ENCODE measurements at places on chromosomes 11 and 22. TPM values are rescaled to one million over a fixed set of nuclear protein-coding genes. Genes with fewer than 3 reads are reported as not detected.

DNA sequence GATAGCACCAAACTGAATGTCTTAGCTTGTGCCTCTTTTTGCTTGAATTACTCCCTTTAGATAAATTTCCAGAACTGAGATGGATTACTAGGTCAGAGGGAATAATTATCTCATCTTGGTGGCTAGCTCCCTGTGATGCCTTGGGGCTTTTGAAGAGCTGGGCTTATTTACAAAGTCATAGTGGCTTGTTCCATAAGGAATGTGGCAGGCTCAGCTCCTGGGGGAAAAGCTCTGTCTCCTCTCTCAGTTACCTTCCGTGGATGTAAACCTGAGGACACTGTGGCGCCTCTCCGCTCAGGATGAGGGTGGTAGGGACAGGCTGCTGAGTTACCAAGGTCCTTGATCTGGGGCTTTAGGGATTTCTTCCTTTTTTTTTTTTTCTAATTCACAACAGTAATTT, 121.7 kb downstream of the PARVA start:
- no peak overlapping the region for H3K27ac ChIP-seq
- H3K4me3 ChIP-seq = no peak overlapping the region
- H3K27me3 ChIP-seq = no peaks in the 10 kb centered on the region
- H3K36me3 ChIP-seq = no peaks in the 10 kb centered on the region
- DNase-seq = no peak

GRCh38 chr11:42249401-42249800, 789.9 kb upstream of the LRRC4C start:
- no peak for DNase-seq
- H3K4me1 ChIP-seq = no peaks in the 10 kb centered on the region
- no peaks in the 10 kb centered on the region for H3K36me3 ChIP-seq
- no peak overlapping the region for H3K4me3 ChIP-seq
- H3K27ac ChIP-seq = no peak overlapping the region
- H3K27me3 ChIP-seq = no peaks in the 10 kb centered on the region

DNA sequence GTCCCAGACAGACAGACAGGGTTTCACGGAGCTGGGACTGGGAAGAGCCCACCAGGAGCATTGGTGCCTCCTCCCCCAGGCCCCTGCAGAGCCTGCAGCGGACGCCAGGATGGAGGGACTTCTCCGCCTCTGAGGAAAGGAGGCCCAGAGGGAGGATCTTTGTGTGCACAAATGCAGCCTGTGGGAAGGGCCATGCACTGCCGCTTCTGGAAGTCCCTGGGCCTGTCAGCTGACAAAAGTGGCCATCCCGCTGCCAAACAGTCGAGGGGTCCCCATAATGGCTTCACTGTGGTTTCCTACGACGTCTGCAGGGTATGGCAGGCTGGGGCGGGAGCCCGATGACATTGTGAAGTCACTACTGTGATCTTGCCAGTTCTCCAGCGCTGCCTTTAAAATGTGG, 73.8 kb downstream of the TP53I11 start:
- no peaks in the 10 kb centered on the region for H3K4me1 ChIP-seq
- H3K27me3 ChIP-seq = peaks cover 9% of the 10 kb centered on the region
- DNase-seq = no peak
- no peak overlapping the region for H3K4me3 ChIP-seq
- H3K36me3 ChIP-seq = no peaks in the 10 kb centered on the region

DNA sequence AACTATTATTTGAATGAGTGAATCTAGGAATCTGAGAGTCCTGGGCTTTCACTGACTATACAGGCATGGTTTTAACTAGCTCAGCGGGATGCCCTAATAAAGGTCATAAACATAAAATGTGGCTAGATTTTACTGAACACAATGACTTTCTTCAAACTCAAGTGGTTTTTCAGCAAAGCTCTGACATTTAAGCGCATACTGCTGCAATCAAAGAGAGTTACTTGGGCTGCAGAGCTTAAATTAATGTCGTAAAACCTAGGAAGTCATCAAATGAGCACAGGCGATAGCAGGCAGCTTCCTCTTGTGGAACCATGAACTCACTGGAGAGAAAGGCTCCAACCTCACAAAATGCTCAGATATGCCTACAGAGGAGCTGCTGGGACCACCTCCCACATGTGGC, 6.7 kb downstream of the CSNK2A3 start:
- no peak for DNase-seq
- no peaks in the 10 kb centered on the region for H3K27me3 ChIP-seq
- no peaks in the 10 kb centered on the region for H3K36me3 ChIP-seq
- no peak overlapping the region for H3K4me3 ChIP-seq
- H3K4me1 ChIP-seq = no peaks in the 10 kb centered on the region
- H3K27ac ChIP-seq = no peak overlapping the region

DNA sequence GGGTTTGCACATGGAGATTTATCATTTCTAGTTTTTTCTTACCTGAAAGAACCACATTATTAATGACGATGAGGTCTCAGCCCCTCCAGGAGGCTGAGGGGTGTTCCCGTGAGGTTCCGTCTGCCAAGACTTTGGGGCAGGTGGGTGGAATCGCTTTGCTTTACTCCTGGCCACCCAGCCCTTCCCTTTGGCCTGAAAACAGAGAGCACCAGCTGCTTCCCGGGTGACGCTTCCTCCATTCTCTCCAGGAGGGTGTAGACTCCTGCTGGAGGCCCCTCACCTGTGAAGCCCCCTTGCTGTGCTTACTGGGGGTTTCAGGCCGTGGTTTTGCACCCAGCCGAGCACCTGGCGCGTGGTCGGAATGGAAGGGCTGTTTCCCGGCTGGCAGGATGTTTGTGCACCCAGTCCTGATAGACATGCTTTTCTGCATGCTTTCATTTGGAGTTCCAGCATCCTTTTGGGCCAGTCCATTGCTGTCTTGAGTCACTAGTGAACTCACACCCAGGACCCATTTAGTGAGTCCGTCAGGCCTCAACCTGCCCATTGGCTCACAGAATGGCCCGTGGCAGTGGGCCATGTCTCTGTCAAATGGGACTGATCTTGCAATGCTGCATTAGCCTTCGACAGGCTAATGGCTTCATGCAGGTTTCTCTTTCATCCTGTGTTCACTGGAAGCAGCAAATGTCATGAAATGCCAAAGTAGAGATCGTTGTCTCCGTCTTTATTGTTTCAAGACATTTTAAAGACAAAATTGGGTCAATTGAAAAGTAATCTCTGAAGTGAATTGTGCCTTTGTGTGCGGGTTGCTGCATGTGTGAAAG, 360.8 kb downstream of the TBC1D22A start:
- H3K36me3 ChIP-seq = no peaks in the 10 kb centered on the region
- peak; percentile 35 for DNase-seq
- no peak overlapping the region for H3K4me3 ChIP-seq
- peak overlapping the region; percentile 77 for H3K27ac ChIP-seq

DNA sequence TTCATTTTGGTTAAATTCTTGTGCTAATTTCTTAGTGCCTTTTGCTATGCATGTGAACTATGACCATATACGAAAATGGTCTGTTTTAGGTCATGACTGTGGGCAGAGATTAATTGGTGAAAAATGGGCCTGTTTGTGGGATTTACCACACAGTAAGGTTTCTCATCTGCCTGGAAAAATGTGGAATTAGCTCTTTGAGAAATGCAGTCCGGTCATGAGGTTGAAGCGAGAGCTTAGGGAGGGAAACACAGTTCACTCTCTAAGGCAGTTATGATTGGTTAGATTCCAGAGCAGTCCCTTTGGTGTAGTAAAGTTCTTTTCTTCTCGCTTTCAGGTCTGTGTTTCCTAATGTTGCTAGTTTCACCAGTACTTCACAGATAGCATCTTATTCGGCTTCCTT, 1.2 kb upstream of the PDE3B start:
- DNase-seq = no peak
- H3K4me1 ChIP-seq = peaks cover 7% of the 10 kb centered on the region
- H3K27ac ChIP-seq = no peak overlapping the region

TEX12 gene
- total RNA-seq = 0.09 TPM

DNA sequence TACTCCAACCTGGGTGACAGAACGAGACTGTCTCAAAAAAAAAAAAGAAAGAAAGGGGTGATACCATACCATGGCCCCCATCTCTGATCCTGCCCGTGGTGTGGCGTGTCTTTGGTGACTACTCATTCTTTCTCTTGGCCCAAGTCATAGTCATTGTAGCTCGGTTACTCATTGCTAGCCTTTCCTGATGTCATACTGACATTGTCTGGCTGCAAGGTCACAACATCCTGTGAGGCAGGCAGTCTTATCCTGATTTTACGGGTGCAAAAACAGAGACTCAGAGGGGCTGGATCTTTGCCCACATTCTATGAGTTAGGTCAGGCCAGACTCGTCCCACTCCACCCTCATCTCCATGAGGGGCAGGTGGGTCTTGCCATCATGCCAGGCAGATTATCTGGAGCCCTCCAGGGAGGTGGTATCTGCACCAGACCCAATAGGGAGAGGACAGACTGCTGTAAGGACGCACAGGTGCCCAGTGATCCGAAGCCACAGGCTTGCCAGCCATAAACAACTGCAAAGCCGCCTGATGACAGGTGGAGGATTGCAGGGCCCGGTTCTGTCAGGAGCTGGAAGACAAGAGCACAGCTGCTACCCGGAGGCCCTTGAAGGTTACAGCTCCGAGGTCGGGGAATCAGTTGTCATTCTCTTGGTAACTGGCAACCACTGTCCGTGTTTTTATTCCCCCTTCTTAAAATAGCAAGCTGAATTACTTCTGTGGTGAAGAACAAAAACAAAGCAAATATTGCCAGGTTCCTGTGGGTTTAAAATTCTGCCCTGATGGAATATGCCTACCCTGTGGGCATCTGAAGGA, 13.8 kb downstream of the TOM1 start:
- no peak overlapping the region for H3K27ac ChIP-seq
- H3K36me3 ChIP-seq = peaks cover 4% of the 10 kb centered on the region
- H3K27me3 ChIP-seq = no peaks in the 10 kb centered on the region
- peaks cover 11% of the 10 kb centered on the region for H3K4me1 ChIP-seq
- no peak overlapping the region for H3K4me3 ChIP-seq
- no peak for DNase-seq

GRCh38 chr11:62832336-62833234, at the start of gene TEX54:
TSS of gene TEX54 (minus strand) at chr11:62832841.
- peaks cover 20% of the 10 kb centered on the region for H3K4me1 ChIP-seq
- H3K27me3 ChIP-seq = no peaks in the 10 kb centered on the region
- peak within 1 kb of the TSS; percentile 95 for H3K27ac ChIP-seq
- H3K4me3 ChIP-seq = peak within 1 kb of the TSS; percentile 98

OR52A1 gene
- total RNA-seq = not detected

DNA sequence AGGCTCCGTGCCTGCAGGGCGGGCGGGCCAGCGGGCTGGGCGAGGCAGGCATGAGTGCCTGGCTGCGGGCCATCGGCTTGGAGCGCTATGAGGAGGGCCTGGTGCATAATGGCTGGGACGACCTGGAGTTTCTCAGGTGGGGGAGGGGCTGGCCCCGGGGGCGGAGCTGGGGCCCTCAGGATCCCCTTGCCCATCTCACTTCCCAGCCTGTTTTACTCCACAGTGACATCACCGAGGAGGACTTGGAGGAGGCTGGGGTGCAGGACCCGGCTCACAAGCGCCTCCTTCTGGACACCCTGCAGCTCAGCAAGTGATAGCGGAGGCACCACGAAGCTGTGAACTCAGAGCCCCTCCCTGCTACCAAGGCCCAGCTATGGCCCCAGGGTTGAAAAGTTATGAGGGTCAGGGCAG, 5.9 kb downstream of the PHOX2A start:
- no peak overlapping the region for H3K27ac ChIP-seq
- peaks cover 11% of the 10 kb centered on the region for H3K4me1 ChIP-seq
- no peak overlapping the region for H3K4me3 ChIP-seq
- peaks cover 38% of the 10 kb centered on the region for H3K36me3 ChIP-seq
- no peak for DNase-seq
- peaks cover 47% of the 10 kb centered on the region for H3K27me3 ChIP-seq

GRCh38 chr11:35529971-35530495, 4.6 kb upstream of the PAMR1 start:
- H3K27ac ChIP-seq = no peak overlapping the region
- peaks cover 23% of the 10 kb centered on the region for H3K27me3 ChIP-seq
- DNase-seq = no peak
- no peaks in the 10 kb centered on the region for H3K4me1 ChIP-seq
- H3K4me3 ChIP-seq = no peak overlapping the region

ZNF214 gene
- 0.57 TPM for total RNA-seq

DNA sequence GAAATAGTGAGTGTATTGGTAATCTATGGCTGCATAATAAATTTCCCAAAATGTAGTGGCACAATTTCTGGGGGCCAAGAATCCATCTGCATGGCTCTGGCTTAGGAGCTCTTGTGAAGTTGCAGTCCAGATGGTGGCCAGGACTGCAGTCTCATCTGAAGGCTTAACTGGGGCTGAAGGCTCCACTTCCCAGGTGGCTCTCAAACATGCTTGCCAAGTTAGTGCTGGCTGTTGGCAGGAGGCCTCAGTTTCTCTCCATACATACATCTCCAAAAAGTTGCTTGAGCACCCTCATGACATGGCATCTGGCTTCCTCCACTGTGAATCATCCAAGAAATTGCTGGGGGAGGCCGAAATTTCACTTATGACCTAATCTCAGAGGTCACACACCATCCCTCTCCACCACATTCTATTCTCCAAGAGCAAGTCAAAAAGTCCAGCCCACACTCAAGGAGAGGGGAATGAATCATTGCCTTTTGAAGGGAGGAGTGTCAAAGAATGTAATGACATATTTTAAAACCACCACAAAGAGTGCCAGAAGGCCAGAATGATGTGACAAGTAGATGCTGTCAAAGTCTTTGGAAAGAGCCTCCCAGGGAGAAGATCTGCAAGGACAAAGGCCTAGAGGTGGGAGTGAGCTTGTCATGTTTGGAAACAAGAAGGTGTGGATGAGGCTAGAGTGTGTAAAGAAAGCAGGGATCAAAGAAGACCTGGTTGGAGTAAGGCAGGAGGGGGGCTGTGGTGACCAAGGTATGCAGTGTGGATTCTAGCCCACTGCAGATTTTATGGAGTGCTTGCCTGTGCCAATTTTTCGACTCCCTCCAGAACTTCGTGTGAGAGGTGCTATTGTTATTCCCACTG, 566.2 kb downstream of the MIAT start:
- H3K36me3 ChIP-seq = no peaks in the 10 kb centered on the region
- H3K4me1 ChIP-seq = no peaks in the 10 kb centered on the region
- no peak for DNase-seq
- no peak overlapping the region for H3K4me3 ChIP-seq
- H3K27ac ChIP-seq = no peak overlapping the region

SERPING1 gene
- total RNA-seq = 9.8 TPM

- no peak for DNase-seq
- H3K27me3 ChIP-seq = no peaks in the 10 kb centered on the region
- H3K36me3 ChIP-seq = no peaks in the 10 kb centered on the region
Observed at GRCh38 chr11:101944923-101945322, 28.6 kb upstream of the ANGPTL5 start.

ATP5MG gene
- 452 TPM for total RNA-seq

OR52H1 gene
- total RNA-seq = 0.05 TPM

API5 gene
- total RNA-seq = 76.7 TPM

GRCh38 chr11:87239001-87239400, 201.3 kb downstream of the TMEM135 start:
- no peaks in the 10 kb centered on the region for H3K4me1 ChIP-seq
- H3K27ac ChIP-seq = no peak overlapping the region
- no peak for DNase-seq

- no peak overlapping the region for H3K27ac ChIP-seq
- H3K36me3 ChIP-seq = no peaks in the 10 kb centered on the region
- DNase-seq = no peak
- H3K4me1 ChIP-seq = no peaks in the 10 kb centered on the region
- peaks cover 26% of the 10 kb centered on the region for H3K27me3 ChIP-seq
Observed at GRCh38 chr11:74678591-74679512, 52.4 kb downstream of the CHRDL2 start.

Measured in thymus (tissue), 14 donors.